ENCODE measurements at places on chromosomes 4 and X. TPM values are rescaled to one million over a fixed set of nuclear protein-coding genes. Genes with fewer than 3 reads are reported as not detected.

GRCh38 chr4:140556372-140557085 is 12.2 kb downstream of the UCP1 start:
- DNase-seq = no peak

GRCh38 chrX:84064164-84064563 is 123.8 kb downstream of the RPS6KA6 start:
- DNase-seq = no peak

- no peak for DNase-seq
Measured at GRCh38 chr4:189941005-189941450, 356 bp downstream of the FRG1 start.

GRCh38 chrX:13077168-13077567 is 32.7 kb upstream of the FAM9C start:
- DNase-seq = no peak

- no peak for DNase-seq
Measured at GRCh38 chrX:109036624-109037023, 300.3 kb upstream of the IRS4 start.

DNA sequence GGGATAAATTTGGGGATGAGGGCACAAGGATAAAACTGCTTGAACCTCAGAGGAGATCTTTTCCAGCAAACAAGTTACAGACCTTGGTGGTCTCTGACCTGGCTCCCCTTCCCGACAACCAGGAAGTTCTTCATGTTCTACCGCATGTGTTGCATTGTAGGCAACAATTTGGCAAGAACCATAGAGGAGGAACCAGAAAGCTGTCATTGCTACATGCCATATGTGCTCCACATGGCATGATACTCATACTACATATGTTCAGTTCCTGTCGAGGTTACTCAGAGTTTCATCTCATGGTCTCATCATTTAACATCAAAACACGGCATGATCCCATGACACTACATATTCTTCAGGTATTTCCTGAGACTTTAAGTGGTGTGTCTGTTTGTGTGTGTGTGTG is 235.9 kb downstream of the OR13H1 start:
- DNase-seq = no peak

GRCh38 chr4:140102421-140102820 is 51.6 kb downstream of the MAML3 start:
- DNase-seq = no peak

DNA sequence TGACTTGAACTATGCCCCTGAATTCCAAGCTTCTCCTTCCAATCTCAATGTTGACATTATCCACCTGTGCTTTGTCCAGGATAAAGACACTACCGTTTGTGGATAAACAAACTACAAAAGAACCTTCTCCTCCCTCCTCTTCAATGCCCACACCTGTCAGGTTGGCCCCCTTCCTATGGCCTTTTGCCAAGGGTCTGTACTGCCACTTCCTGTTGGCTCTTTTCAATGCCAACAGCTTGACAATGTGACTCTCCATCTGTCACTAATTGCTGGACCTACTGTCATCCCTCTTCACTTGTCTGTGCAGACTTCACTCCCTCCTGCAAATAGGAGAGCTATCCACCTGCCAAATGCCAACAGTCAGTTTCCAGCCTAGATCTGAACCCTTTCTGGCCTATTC is 35.8 kb upstream of the MID1 start:
- no peak for DNase-seq

- DNase-seq = no peak
Measured at GRCh38 chrX:25383196-25383595, 367.4 kb upstream of the ARX start.

- no peak for DNase-seq
Measured at GRCh38 chrX:13432414-13433297, 112.8 kb upstream of the ATXN3L start.

- no peak for DNase-seq
Measured at GRCh38 chr4:109169170-109169569, 133.3 kb downstream of the COL25A1 start.

DNA sequence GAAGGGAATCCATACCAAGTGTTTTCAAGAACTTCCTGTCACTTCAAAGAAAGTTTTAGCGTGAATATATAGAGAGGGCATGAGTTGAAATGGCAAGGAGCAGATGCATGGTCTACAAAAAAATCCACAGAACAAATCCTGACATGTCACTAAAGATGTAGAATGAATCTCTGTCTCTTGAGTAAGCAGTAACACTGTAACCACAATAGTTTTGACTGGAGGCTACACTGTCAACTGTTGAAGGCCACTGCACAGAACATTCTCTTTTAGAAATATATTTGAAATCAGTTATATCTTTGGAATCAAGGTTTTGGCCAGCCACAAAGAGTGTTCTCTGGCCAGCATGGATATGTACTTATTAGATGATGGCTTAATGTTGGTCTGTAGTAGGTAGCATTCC is 83.8 kb downstream of the VCX3B start:
- no peak for DNase-seq

DNA sequence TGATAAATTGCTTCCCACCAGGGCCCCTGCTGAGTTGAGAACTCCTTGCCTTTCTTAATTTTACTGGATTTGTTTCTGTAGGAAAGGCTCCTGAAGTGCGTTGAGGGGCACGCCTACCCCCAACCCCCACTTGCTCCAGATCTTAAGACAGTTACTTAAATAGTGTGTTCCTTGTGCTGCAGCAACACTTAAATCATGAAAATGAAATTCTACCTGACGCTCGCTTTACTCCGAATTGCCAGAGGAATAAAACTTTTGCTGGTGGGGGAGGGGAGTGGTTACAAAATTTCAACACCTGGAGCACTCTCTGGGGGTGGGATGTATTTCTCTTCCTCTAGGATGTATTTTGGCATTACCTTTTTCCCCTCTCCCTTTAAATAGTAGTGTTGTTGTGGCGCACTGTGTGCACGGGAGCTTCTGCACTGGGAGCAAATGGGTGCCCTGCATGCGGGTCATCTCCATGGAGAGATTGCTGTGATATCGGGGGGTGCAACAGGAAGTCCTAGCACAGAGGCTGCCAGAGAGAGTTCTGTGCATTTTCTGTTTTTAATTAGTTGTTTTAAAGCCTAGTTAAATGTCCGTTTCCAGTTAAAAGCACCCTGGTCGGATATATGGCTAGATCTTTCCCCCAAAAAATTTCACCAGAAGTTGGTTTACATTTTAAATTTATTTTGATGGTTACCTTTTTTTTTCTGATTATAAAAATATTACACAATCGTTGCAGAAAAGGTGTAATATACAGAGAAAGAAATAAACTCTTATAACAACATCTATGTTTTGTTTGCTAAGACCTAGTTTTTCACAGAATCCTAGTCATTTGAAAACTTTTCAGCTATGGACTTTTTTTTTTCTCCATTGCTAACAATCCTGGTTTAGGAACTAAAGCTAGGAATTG is 207.7 kb downstream of the SOWAHB start:
- no peak for DNase-seq

DNA sequence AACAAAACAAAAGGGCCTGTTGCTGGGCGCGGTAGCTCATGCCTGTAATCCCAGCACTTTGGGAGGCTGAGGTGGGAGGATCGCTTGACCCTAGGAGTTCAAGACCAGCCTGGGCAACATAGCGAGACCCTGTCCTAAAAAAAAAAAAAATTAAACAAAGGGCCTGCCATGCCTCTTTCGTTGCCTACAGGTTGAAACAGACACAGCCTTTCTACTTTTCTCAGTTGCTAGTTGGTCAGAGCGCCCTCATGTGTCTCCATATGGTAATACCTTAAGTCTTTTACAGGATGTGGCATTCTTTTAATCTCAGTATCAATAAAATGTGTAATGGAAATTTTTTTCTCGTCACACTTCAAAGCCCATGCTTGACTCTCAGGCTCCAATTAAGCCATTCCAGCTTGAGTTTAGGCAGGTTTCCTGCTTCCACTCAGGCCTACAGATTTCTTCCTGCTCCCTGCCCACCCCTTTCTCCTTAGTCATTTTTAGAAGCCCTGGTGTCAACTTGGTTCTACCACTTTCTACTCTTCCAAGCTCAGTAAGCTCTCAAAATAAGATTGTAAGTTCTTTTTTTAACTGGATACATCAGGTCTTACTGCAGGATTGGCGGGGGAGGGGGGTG is 4.6 kb upstream of the SOWAHD start:
- no peak for DNase-seq

- no peak for DNase-seq
Measured at GRCh38 chr4:37157476-37158167, 86.9 kb upstream of the NWD2 start.

DNA sequence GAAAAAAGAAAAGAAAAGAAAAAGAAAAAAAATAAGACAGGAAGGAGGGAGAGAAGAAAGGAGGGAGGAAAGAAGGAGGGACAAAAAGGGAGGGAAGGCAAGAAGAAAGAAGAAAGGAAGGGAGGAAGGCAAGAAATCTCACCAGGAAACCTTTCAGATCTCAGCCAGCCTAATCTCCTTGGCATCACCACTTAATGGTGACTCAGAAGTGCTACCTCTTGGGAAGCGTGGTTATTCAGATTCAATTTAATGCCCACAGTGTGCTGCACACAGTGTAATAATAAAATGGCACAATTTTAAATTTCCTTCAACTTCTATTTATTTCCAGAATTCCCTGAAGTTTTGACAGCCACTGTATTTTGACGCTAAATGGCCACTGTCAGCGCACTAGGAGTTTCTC is 50.3 kb downstream of the DKK2 start:
- no peak for DNase-seq

DNA sequence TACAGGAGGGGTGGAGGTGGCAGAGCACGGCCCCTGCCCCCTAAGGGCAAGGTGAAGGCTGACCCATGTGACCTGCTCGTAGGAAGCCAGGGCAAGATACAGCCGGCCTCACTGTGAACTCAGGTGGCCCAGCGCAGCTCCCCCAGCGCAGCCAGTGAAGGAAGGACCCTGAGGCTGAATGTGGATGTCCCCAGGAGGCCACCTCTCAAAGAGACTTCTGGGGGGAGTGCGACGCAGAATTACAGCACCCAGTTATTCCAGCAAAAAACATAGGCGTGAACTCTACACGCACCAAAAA is 52.6 kb downstream of the ZFYVE28 start:
- no peak for DNase-seq

- DNase-seq = no peak
Measured at GRCh38 chrX:16786791-16787735, 797 bp downstream of the TXLNG start.

DNA sequence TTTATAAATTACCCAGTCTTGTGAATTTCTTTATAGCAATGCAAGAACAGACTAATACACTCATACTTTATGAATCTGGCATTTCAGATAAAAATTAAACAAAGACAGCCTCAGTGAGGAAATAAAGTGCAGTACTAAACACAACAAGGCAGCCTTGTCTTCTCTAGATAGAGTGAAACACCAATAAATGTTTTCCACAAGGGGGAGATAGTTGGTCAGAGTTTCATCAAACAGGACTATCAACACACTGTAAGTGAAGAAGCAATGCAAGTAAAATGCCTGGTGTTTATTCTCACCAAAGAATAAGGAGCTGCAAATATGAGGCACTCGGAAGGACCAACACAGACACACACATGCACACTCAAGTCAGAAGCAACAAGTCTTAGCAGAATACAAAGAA is 62.8 kb downstream of the FAM9B start:
- DNase-seq = no peak

DNA sequence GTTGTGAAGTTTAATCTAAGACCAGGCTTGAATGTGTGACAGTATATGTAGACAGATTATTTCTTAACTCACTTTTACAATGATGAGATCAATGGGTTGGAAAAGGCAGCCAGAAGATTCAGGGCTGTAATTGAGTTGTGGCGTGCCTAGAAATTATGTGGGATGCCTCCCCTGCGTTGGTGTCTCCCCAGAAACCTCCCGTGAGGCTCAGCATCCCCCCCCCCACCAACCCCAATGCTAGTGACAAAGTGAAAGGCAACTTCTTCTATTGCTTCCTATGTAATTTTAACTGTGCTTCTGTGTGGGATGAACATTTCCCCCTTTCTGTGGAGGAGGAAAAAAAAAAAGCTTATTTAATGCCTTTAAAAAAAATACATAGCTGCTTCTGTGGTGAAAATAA is 297.9 kb downstream of the ARHGAP10 start:
- no peak for DNase-seq

DNA sequence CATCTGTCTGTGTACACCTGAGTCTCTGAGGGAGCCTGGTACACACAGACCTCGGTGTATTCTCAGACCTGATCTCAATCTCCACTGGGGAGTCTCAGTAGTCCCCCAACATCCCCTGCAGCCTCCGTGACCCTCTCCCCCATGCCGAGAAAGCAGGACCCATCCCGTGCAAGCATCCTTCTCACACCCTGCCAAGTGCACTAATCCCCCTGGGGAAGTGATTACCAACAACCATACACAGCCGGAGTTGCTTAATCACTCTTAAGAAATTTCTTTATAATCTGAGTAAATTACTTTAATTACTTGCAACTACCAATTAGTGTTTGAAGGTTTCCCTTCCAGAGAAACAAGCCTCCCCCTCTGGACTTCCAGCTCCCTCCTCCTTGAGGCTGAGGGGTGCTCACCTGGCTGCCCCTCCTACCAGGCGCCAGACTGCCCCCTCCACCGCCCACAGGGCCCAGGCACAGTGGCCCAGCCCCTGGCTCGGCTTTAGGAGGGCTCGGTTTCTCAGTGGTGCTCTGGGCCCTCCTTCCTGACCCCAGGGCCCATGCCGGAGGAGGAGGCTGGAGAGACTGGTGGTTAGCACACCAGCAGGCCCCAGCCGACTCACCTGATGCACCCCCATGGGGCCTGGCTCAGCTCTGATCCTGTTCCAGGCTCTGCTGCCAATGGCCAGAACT is 43.8 kb downstream of the PJA1 start:
- no peak for DNase-seq

DNA sequence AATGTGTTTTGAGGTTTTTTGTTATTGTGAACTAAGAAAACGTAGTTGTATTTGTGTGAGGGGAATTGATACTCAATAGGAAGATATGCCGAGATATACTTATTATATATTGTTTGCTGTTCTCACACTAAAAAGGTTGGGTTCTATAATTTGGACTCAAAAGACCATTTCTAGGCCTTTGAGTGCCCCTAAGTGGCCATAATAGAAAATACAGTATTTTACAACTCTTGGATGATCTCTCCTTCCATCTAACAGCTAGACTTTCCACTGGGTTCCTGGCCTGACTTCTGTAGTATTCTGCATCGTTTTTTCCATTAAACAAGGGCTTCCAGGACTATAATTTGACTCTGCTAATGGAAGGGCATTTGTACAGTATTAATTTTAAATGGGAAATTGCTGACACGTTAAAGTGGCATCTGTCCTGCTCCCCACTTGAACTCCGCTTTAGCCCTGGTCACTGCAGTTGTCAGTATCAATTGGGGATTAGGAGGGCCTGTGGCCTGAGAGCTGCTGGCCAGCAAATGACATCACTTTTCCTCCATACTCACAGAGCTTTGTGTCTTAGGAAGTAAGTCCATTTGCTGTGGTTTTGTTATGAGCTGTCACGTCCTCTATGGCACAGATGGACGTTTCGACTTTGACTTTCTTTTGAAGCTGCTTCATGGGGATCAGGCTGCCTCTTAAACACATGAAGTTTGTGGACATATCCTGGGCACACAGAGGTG is 176.9 kb downstream of the SLIT2 start:
- no peak for DNase-seq

The SSX2 gene
- total RNA-seq = not detected

The RHOXF2 gene
- not detected for total RNA-seq

The FBXO8 gene
- total RNA-seq = 27.5 TPM

The DCK gene
- 6.4 TPM for total RNA-seq

The HDX gene
- total RNA-seq = 1.2 TPM

The ZMYM3 gene
- 13.0 TPM for total RNA-seq

The FAAH2 gene
- total RNA-seq = not detected

The SFRP2 gene
- not detected for total RNA-seq

The EPGN gene
- not detected for total RNA-seq

All from Right ventricle myocardium superior (tissue), 1 donor.